ENCODE measurements at places on chromosomes 2 and 18.
A peak's percentile ranks its signal among the peaks of the same experiment; 100 is the strongest.

DNA sequence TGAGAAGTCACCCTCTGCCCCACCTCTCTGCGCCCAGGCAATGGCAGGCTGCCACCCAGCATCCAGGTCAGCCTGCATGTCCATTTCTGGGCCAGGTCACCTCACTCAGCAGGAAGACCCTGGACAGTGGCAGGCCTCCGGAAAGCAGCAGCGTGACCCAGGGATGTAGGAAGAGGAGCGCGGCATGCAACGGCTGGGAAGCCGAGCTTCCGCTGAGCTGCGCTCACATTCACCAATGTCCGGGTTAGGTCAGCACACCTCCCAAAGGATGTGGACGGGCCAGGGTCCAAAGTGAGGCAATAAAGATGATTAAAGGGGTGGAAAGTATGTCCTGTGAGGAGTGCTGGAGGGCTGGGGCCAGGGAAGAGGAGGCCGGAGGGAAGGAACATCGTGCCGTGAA is 174.5 kb downstream of the CTIF start:
- peak; percentile 79 for DNase-seq

GRCh38 chr18:47999801-48000248 is 69.4 kb upstream of the SMAD2 start:
- no peak for DNase-seq

DNA sequence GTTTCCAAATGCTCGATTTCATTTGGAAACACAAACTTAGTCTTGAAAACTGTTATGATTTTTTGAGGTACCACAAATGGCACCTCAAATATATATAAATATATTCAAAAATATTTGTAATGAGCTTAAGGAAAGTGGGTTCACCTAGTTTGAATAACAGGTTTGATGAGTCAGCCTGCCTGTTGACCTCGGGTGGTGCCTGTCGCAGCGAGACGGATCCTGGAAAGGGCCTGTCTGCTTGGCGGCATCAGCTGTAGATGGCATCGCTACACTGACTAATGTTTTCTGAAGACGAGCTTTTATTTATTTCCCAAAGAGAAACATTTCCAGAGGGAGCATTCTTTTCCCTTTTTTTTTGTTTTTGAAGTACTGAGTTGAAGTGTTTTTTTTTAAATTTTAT is 6.9 kb downstream of the ALLC start:
- no peak for DNase-seq

DNA sequence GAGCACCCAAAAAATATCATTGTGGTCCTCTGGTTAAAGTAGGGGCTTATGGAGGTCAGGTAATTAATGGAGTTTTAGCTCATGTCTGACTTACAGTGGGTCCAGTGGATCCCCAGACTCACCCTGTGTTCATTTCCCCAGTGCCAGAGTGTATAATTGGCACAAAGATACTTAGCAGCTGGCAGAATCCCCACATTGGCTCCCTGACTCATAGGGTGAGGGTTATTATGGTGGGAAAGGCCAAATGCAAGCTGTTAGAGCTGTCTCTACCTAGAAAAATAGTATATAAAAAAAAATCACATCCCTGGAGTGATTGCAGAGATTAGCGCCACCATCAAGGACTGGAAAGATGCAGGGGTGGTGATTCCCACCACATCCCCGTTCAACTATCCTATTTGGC is 1067.6 kb upstream of the ACVR2A start:
- DNase-seq: no peak

GRCh38 chr2:212107014-212107413 is 431.6 kb downstream of the ERBB4 start:
- no peak for DNase-seq

DNA sequence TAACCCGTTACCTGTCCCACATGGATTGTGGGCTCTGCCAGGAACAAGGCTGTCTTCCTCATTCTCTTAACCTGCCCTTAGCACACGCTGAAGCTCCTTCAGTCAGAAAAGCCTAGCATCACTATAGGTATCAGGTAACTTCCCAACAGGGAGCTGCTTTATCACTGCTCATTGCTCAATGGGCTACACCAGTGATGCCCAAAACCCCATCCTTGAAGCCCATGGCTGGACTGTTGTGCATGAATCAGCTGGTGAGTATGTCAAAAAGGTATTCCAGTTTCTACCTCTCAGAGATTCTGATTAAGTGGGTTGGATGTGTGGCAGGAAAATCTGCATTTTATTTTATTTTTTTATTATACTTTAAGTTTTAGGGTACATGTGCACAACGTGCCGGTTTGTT is 362.2 kb downstream of the LRATD1 start:
- no peak for DNase-seq

DNA sequence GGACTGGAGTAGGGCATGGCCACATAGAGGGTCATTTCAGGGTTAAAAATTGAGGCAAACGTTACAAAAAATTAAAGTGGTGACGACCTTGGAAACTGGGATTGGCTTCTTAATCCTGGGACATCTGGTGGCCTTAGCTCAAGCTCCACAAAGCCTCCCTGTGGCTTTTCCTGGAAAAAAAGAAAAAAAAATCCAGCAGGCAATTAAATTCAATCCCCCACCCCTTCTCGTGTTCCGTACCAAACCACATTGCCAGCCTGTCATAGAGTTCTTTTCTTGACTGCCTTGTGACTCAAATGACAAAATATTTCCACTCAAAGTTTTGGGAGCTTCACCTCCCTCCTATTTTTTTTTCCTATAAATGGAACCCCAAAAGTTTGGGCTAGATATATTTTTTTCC is 195.6 kb downstream of the HRH4 start:
- DNase-seq: no peak

- no peak for DNase-seq
Observed at GRCh38 chr2:67652679-67653078, 255.5 kb downstream of the ETAA1 start.

DNA sequence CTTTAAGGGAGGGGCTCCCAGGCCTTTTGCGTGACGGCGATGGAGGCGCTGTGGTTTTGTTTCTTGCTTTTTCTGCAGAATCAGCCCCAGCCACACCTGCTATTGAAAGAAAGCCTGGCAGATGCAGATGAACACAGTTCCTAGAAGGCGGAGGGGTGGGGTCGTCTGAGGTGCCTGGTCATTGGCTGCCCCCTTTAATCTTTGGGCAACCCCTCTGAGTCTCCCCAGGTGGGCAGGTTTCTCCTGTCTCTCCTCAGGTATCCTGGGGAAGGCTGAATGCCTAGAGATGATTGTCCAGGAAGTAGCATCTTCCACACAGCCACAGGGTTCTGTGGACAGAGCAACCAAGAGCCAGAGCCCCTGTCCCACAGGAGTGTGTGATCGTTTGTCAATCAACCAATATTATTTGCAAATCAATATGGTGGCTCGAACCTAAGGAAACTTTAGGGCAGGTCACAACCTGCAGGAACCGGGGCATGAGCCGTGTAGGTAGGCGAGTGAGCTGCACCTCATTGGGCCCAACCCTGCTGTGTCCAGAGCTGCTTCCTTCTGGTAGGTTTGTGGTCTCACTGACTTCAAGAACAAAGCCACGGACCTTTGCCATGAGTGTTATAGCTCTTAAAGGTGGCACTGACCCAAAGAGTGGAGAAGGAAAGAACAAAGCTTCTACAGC is 104.3 kb downstream of the NDUFA10 start:
- peak; percentile 45 for DNase-seq

DNA sequence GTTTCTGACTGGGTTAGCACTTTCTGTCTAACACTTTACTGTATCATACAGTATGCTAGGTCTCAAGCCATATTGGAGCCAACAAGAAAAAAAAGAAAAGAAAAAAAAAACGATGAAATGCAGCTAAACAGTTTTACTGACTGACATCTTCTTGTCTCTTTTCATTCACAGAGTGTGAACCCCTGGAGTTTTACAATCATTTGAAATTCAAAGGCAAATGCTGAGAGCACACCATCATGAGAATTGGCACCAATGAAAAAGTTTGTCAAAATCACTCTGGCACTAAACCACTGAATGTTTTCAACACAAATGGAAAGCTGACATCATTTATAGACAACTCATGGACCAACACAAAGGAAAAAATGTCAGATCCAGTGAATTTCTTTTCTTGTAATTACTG is 513.3 kb downstream of the LRRTM4 start:
- DNase-seq: no peak

GRCh38 chr2:240990726-240991377 is 7.6 kb upstream of the SNED1 start:
- DNase-seq: peak; percentile 44

- peak; percentile 62 for DNase-seq
Observed at GRCh38 chr2:128774320-128775216, 455.9 kb upstream of the HS6ST1 start.

DNA sequence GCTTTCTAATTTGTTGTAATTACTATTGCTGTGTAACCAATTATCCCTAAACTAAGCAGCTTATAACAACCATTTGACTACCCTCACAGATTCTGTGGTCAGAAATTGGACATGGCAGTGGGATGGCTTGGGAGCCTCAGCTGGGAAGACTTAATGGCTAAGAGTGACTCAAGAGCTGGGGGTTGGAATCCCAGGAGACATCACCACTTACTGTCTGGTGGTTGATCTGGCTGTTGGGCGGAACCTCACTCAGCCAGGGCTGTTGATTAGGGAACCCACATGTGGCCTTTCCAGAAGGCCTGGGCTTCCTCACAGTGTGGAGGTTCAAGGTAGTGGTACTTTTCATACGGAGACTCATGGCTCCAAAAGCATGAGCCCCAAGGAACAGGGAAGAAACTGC is 49.8 kb downstream of the E2F6 start:
- DNase-seq: no peak

DNA sequence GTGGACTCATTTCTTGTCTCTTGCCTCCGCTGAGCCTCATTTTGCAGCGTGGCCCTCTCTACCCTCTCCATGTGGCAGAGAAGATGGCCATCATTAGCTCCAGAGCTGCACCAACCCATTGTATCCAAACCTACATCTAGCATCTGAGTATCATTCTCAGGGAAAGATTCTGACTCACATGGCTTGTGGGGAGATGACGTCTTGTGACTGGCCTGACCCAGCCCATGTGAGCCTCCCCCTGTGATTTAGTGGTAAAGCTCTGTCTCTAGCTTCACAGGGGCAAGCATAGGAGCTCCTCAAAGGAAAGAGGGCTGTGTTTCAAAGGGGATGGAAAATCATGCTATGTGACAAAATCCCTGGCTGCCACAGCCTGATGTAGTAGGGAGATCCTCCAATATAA is 87.4 kb upstream of the RBMS1 start:
- DNase-seq: no peak

- no peak for DNase-seq
Observed at GRCh38 chr18:31658670-31659575, 25.5 kb downstream of the B4GALT6 start.

DNA sequence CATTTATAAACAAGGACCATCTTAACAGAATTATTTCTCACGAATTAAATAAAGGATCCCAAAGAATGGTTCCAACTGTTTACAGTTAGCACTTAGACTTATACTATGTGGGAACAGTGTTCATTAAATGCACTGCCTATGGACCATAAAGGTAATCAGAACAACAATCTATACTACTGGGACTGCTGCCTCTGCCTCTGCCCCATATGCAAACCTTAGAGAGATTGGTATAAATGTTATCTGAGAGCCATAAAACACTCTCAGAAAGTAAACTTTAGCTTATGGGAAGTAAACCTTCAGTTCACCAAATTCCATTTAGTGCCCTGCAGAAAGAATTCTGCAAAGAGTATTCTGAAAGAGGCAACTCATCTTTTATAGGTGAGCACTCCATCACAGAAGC is 448.0 kb downstream of the NCKAP5 start:
- DNase-seq: no peak

DNA sequence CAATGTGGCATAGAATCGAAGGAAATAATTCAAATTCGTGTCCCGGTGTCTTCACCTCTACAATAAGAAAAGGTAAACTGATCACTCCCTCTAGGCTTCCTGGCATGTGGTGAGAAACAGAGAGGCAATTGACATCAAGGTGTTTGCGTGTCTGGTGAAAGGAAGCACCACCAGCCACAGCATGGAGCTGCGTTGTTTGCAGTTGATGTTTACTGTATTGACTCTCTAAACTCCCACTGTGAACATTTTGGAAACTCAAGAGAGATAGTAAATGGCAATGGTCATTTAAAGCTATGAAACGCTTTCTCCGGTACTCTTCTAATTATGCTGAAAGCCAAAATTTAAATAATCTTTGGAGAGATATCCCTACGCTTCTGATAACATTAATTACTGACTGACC is 82.6 kb downstream of the SETBP1 start:
- no peak for DNase-seq

- no peak for DNase-seq
Observed at GRCh38 chr2:168356477-168356835, 99.6 kb upstream of the CERS6 start.

GRCh38 chr2:197324801-197325200 is 14.2 kb upstream of the ANKRD44 start:
- no peak for DNase-seq

- no peak for DNase-seq
Observed at GRCh38 chr18:22412176-22412911, 5.4 kb downstream of the CTAGE1 start.

GRCh38 chr2:120390381-120391055 is 44.6 kb downstream of the INHBB start:
- DNase-seq: peak; percentile 34

DNA sequence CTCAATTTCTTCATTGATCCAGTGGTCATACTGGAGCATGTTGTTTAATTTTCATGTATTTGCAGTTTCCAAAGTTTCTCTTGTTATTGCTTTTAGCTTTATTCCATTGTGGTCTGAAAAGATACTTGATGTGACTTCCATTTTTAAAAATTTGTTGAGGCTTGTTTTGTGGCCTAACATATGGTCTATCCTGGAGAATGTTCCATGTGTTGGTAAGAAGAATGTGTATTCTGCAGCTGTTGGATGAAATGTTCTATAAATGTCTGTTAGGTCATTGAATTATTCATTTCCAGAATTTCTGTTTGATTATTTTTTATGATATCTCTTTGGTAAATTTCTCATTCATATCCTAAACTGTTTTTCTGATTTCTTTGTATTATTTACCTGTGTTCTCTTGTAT is 139.8 kb upstream of the THUMPD2 start:
- DNase-seq: no peak

- DNase-seq: no peak
Observed at GRCh38 chr2:160721089-160722040, 227.8 kb upstream of the RBMS1 start.

GRCh38 chr2:278927-279320 is 9.0 kb downstream of the ALKAL2 start:
- DNase-seq: no peak

DNA sequence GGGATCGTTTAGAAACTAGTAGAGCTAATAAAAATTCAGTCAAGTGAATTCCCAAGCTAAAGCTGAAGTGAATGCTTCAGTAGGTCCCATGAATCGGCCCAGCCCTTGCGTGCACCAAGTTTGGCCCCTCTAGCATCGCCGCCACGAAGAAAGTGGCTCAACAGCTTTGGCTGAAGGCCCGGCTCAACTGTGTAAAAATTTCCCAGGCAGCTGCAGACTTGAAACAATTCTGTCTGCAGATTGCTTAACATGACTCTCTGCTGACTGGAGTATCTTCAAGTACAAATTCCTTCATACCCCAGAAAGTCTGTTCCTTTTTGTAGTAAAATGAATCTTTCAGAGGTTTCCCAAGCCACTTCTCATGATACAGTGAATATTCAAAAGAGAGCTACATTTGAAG is 32.7 kb downstream of the ALMS1 start:
- DNase-seq: no peak

GRCh38 chr18:75160364-75160763 is 48.6 kb downstream of the PTGR3 start:
- peak; percentile 51 for DNase-seq

GRCh38 chr2:75162259-75162658 is 37.1 kb downstream of the TACR1 start:
- no peak for DNase-seq

GRCh38 chr2:1014802-1015201 is 64.2 kb downstream of the SNTG2 start:
- DNase-seq: no peak
